Right hindlimb (tissue), 1 donor: ENCODE measurements at places on chromosomes 5 and 9.
A peak's percentile ranks its signal among the peaks of the same experiment; 100 is the strongest.

DNA sequence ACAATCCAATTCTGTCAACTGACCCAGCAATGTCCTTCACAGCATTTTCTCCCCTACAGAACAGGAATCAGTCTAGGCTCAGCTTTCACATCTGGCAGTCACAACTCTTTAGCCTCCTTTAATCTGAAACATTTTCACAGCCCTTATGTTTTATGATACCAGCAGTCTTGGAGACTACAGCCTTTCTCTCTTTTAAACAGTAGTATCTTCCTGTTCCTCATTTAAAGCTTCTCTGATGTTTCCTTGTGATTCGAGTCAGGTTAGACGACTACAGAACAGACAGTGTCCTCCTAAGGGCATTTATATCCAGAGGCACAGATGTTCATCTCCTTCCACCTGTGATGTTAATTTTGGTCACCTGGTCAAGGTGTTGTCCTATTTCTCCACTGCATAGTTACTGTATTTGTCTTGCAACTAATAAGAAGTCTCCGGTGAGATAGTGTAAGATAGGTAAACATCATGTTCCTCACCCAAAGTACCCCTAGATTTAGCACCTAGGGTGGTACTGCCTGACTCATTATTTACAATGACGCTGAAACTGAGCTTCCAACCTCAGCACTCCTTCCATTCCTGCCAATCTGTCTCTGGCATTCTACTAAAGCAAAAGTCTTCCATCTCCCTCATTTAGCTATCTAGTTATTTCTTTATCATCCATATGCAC is 20.7 kb downstream of the TTC39B start:
- DNase-seq, result no peak

- no peak for DNase-seq
Measured at GRCh38 chr5:81226949-81227348, 6.2 kb upstream of the CKMT2 start.

GRCh38 chr9:103709366-103709765 is 384.7 kb upstream of the SMC2 start:
- no peak for DNase-seq

DNA sequence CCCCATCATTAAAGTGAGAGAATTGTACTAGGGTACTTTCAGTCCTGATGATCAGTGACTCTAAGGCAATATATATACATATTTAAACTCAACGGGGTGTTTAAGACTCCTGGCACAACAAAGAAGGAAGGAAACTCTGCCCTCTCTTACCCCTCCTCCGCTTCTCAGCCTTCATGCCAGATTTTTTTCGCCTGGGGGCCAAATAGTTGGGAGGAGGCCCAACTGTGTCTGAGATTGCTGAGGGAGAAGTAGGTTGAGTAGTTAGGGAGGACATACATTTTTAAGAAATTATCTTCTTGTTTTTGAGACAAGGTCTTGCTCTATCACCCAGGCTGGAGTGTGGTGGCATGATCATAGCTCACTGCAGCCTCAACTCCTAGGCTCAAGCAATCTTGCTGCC is 127.7 kb upstream of the SHB start:
- no peak for DNase-seq

DNA sequence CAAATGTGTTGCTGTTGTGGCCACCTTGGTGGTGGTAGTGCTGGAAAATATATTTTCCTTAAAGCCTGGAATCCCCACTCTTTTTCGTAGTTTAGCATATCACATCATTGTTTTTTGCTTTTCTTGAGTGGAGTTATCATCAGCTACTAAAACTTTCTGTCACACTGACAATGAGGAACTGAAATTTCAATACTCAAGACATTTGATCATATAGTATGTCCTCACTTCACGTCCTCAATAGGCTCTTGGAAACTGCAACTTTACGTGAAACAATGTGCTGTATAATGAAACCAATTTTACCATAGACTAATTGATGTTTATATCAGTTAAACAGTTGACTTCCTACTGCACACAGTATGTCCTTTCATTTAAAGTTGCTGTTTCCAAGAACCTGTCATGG is 265.8 kb downstream of the ADGRV1 start:
- DNase-seq, result no peak

DNA sequence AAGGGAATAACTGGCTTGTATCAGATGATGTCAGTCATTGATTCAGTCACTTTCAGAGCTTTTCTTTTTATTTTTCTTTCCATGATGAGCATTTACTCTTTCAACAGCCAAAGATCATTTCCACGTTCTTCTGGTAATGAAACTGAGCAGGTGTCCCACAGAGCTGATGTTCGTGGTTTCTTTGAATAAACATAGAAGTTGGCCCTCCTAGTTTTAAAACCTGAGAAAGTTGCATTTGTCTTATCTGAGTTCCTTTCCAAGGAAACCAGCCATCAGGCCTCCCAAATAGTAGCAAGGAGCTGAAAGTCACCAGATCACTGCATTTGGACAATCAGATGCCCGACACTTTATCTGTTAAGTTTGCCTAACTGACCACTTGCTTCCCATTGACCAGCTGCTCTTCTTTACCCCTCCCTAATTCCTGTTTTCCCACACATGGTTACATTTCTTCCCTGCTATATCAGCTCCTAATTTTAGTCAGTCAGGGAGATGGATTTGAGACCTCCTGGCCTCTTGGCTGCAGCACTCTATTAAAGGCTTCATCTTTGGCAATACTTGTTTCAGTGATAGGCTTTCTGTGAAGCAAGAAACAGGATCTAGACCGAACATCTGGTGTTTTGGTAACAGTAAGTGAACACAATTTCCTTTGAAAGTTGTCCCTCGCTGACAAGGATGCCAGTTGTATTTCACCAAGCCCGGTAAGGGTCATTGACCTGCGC is 420.8 kb downstream of the CHSY3 start:
- DNase-seq, result no peak

- no peak for DNase-seq
Measured at GRCh38 chr5:16666130-16666882, 49.5 kb upstream of the RETREG1 start.

DNA sequence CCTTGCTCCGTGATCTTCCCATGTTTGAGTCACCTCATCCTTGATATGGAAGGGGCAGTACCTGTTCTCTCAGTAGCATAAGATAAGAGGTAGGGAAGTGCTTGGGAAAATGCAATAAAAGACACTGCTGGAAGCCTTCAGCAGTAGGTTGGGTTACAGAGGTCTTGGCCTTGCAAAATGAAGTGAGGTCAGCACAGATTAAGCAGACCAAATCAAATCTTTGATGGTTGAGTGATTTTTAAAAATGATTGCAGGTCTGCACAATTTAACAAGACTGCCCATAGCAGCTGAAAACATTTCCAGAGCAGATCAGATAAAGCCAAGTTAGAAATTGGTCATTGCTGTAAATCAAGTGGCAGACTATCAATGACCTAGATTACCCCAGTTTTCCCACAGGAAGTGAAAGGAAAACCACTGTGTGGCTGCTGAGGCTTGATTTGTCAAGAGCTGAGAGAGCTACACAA is 32.9 kb downstream of the PALM2AKAP2 start:
- DNase-seq, result no peak

DNA sequence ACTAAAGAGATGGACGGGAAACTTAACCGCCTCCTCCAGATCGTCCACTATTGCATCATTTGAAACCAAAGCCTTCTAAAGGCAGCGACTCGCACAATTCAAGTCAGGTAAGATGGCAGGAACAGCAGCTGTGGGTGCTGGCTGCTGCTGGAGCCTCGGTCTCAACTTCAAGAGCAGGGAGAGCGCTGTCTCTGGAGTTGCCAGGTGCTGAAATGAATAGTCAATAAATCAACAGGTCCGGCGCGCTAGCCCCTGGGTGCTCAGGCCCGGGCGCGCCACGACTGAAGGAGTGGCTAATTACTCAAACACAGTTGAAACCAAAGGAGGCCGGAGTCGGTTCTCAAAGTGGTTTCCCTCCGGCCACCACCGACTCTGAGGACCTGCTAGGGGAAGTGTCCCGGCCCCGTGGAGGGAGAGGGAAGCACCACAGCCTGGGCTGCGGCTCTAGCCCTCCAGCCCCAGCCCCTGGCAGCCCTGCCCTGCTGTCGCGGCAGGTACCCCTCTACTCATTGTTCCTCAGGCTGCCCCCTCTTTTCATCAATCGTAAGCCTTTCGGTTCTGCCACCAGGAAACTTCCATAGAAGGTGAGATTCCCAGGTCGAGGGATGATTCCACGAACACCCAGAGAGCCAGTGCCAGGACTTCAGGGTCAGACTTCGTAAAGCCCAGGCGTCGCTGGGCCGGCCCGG is 804 bp downstream of the TTC39B start:
- DNase-seq, result peak; percentile 55

- peak; percentile 45 for DNase-seq
Measured at GRCh38 chr5:65822710-65823109, 100.7 kb downstream of the NLN start.

DNA sequence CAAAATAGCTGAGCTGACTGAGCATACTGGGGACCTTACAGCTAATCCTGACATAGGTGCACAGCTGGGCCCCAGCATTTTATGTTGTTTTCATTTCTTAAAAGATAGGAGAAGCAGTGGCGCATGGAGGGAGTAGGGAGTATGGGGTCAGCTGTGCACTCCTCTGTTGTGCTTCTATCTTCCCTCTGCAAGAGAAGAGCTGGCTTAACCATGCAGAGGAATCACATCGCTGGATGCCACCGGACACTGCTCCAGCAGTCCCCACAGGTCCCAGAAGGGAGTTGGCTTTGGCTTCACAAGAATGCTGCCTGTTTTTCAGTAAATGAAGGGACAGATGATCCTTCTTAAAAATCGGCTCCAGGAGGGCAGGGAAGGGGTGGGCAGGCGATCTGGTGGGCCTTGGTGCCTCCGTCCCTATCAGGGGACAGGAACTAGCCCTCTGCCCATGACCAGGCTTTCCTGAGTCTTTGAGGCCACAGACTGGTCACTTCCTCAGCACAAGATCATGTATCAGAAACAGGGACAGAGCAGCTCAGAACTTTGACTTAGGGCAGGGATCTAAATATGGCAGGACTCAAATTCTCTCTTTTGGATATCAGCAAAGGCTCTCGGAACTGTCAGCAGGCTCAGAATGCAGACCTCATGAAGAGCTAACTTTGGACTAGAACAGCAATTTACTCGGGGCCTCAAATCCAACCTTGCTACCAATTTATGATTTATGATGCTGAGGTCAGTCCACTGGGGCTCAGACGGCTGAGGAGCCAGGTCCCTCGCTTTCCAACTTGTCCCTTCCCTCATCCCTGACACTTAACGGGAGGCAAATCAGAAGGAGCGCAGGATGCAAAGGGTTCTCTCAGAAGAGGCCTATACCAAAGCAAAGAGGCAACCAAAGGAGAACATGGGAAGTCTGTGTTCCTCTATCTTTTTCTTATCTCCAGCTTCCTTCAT is 47.2 kb downstream of the MARCHF3 start:
- no peak for DNase-seq

GRCh38 chr5:172979778-172980177 is 3.8 kb upstream of the ATP6V0E1 start:
- DNase-seq, result no peak

GRCh38 chr5:14476786-14477435 is 104.7 kb upstream of the OTULINL start:
- no peak for DNase-seq

GRCh38 chr9:69916950-69917349 is 96.3 kb downstream of the CFAP95 start:
- DNase-seq, result no peak

- no peak for DNase-seq
Measured at GRCh38 chr9:15136646-15137045, 170.4 kb downstream of the TTC39B start.

DNA sequence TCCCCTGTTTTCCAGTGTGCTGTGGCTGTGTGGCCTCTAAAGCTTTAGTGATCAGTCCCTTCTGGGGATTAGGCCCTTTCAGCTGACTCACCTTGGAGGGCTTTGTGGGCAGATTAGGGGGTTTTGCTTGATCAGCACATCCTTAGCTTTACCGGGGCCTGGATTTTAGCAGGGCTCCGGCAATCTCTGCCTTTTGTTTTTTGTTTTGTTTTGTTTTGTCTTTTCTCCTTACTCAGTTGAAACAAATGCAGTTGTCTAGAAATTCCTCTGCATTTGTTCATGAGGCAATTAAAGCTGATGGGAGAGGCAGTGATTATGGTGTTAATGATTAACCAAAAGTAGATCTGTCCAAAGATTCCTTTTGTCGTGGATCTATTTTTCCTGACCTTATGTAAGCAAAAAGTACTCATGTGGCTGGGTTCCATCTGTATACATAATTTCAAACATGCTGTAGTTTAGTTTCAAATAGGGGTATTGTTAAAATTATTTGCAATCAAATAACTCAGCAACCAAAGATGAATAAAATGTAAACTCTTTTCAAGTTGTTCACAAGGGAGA is 5.2 kb upstream of the TDRD7 start:
- no peak for DNase-seq

- DNase-seq, result peak; percentile 79
Measured at GRCh38 chr9:35553670-35554543, 51.2 kb upstream of the TESK1 start.

- peak; percentile 55 for DNase-seq
Measured at GRCh38 chr9:137458194-137459151, 661 bp downstream of the NSMF start.

GRCh38 chr5:32087086-32088082 is 86.7 kb downstream of the GOLPH3 start:
- no peak for DNase-seq

GRCh38 chr5:173764332-173765028 is 123.7 kb upstream of the CPEB4 start:
- DNase-seq, result peak; percentile 66

GRCh38 chr5:106780355-106780754 is 890.4 kb downstream of the EFNA5 start:
- no peak for DNase-seq

DNA sequence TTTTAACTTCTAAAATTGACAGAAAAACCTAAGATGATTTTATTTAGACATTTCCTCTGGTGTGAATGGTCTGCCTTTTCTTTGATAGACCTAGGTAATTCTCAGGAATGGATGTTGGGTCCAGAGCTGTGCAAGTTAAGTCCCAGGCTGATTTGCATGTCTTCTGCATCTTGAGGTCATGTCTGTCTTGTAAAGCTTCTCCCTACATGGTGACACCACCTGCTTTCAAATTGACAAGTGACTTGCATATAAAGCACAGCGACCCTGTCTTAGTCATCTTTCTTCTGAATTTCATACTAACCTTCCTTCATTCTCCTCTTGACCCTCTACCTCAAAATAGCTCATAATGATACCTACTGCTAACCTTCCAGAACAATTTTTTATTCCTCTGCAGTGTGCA is 29.2 kb downstream of the OSTF1 start:
- no peak for DNase-seq

DNA sequence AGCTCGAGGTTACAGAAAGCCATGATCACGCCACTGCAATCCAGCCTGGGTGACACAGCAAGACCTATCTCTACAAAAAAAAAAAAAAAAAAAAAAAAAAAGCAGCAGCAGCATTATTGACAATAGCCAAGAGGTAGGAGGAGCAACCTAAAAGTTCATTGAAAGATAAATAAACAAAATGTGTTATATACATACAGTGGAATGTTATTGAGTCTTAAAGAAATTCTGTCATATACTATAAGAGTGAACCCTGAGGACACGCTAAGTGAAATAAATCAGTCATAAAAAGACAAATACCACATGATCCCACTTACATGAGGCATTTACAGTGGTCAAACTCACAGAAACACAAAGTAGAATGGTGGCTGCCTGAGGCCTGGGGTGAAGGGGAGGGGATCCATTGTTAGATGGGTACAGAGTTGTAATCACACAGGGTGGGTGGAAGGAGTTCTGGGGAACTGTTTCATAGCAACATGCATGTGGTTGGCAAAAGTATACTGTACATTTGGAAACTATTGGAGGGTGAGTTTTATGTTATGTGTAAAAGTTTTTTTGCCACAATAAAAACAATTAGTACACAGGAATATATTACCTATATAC is 77.2 kb downstream of the MLLT3 start:
- DNase-seq, result no peak

- no peak for DNase-seq
Measured at GRCh38 chr5:160152287-160152686, 33.0 kb upstream of the PWWP2A start.
